ENCODE measurements at places on chromosomes 4 and X.

GRCh38 chr4:99117876-99118693 lies 26.0 kb downstream of the ADH4 start:
- DNase-seq: peak; percentile 7

DNA sequence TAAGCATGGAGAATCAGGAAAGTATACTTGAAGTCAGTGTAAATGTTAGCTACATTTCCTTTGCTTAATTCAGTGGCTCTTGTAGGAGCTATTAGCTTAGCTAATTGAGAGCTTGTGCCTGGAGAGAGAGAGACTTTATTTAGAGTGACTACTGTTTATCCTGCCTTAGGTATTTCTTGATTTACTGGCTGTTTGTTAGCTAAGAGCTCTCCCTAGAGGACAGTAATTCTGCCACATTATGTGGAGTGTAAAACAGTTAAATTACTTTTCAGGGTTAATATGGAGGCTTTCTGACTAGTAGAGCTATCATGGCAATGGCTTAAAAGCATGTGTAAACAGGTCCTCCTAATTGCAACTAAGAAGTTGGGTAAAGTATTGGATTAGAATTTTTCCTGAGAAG lies 306.5 kb upstream of the TECRL start:
- DNase-seq: no peak

DNA sequence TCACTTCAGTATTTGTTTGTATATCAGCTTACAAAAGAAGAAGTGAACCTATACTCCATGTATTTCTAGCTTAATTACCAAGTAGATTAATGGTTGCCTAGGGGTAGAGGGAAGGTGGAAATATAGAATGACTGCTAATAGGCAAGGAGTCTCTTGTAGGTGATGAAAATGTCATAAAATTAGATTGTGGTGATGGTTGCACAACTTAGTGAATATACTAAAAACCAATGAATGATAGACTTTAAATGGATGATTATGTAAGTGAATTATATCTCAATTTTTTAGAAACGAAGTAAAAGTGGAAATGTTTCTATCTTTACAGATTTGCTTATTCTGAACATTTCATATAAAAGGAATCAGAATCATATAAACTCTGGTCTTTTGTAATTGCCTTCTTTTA lies 165.5 kb downstream of the AWAT2 start:
- no peak for DNase-seq

DNA sequence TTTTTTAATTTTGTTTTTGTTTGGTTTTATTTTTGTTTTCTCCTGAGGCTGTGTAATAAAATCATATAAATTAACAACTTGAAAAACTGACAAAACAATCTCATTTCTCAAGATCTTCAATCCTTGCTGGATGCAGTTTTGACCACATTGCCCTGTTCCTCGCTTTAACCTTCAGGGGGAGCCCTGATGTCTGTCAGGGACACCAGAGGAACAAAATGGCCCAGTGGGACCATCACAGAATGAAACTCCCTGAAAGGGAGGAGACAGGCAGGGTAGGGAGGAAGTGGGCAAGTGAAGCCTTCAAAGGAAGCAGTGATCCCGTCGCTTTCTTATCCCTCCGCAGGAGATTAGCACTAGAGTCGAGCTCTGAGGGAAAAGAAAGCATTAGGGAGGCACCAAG lies 274.9 kb upstream of the LDB2 start:
- no peak for DNase-seq

DNA sequence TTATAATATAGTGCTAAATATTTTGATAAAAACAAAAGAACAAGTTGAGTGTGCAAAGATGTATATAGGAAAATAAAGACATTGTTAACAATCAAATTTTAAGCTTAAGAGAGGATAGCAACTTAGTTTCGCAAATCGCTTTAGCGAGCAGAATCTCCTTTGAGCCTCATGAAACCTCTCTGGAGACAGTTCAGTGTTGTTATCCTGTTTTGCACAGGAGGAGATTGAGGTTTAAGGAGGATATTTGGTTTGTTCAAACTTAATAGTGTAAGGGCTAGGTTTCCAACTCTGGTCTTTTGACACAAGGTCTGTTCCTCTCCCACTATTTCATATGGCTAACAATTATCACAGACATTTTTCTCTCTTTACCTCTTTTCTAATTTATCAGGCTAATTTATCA lies 1848.5 kb upstream of the TENM3 start:
- no peak for DNase-seq

- DNase-seq: no peak
These were observed 408.8 kb upstream of the F9 start for GRCh38 chrX:139121616-139122286.

DNA sequence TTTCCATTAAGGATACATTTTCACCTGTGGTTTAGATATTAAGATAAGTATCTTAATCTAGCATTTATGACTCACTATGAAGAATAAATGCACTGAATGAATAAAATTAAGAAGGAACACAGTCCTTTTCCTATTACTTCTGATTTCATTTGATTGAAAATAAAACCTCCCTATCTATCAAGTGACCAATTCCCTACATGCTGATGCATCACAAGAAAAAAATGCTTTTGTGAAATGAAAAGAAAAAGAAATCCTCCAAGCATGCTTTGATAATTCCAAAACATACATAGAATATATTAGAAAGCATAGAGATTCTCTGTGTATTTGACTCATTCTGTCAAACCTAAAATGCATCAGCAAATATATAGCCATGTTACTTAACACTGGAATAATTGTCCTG lies 37.1 kb downstream of the PCDH10 start:
- no peak for DNase-seq

DNA sequence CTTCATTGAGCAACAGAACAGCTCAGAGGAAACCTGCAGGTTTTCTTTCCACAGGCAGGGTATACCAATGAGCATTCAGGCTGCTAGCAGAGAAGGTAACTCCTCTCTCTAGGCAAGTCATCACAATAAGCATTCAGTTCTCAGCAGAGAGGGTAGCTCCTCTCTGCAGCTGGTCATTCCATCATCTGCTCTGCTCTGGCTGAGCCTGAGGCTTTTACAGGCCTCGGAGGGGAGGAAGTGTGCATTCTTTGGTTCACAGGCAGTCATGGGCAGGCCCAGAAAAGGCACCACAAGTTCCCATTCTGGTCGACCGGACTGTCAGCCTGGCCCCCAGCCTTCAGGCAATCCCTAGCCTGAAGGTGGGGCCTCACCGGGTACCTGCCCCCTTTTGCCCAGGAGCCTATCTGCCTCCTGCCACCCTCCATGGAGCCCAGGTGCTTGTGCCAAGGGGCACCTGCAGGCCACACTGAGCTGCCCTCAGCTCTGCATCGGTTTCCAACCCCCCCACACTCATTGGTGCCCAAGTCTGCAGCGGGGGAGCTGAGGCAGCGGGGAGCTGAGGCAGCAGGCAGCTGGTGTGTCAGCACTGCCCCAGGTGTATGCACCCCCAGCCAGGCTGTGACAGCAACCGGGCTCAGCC lies 83.1 kb downstream of the PRDM5 start:
- DNase-seq: no peak

- DNase-seq: no peak
These were observed 3.0 kb downstream of the KIAA0232 start for GRCh38 chr4:6785572-6785925.

- no peak for DNase-seq
These were observed 133.8 kb upstream of the LCORL start for GRCh38 chr4:18155067-18156041.

GRCh38 chrX:129654652-129655546 lies at the start of gene APLN:
Gene APLN (minus strand): TSS chrX:129654956. CDS start chrX:129654630, 326 bp downstream.
- no peak for DNase-seq

- no peak for DNase-seq
These were observed 164.6 kb upstream of the BCOR start for GRCh38 chrX:40262157-40263013.

DNA sequence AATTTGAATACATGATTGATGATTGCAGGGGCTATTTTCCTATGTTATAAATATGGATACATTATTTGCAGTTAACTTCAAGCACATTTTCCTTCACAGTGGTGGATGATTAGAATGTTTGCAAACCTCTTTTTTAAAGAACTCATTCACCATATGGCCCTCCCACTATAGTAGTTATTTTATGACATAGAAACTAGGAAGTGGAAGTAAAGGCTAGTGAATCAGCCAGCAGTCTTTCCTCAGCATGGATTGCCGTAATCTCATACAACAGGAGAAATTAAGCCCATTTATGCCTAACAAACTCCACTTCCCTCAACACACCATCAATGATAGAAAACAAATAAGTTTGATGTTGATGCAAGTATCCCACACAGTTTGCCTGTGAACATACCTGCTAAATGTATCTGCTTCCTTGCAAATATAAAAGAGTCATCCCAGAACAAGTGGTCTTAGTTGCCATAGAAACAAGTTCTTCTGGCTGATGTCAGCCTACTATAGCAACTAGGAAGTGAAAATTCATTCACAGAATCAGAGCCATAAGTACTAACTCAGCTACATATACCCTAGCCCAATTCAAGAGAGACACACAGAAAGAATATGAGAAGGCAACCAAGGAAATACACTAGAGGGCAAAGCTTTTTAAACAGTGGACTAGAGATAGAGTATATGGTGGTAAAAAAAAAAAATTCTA lies 100.9 kb upstream of the RADX start:
- no peak for DNase-seq

- no peak for DNase-seq
These were observed 143.1 kb downstream of the BTC start for GRCh38 chr4:74651198-74651597.

GRCh38 chrX:42664680-42665079 lies 113.3 kb downstream of the PPP1R2C start:
- no peak for DNase-seq

GRCh38 chr4:78056265-78057129 lies 626 bp upstream of the FRAS1 start:
- DNase-seq: peak; percentile 97

- no peak for DNase-seq
These were observed 432.5 kb upstream of the TENM3 start for GRCh38 chr4:181810711-181811110.

GRCh38 chr4:8534129-8534528 lies 46.1 kb upstream of the GPR78 start:
- no peak for DNase-seq

DNA sequence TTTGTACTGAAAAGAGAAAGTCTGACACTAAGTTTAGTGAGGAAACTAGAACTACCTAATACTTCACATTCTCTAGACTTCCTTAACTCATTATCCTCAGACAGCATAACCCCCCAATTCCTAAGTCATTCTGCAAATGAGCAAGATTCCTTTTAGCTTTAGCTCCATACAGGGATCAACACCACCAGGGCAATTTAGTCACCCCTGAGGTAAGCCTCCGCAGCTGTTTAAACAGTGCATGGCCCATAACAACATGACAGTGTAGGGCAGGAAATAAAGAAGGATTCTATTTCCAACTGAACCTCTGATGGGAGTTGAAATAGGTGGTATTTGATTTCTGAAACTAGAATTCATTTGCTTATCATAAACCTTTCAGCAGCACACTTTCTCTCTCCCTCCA lies 112.8 kb upstream of the DKK2 start:
- peak; percentile 6 for DNase-seq

DNA sequence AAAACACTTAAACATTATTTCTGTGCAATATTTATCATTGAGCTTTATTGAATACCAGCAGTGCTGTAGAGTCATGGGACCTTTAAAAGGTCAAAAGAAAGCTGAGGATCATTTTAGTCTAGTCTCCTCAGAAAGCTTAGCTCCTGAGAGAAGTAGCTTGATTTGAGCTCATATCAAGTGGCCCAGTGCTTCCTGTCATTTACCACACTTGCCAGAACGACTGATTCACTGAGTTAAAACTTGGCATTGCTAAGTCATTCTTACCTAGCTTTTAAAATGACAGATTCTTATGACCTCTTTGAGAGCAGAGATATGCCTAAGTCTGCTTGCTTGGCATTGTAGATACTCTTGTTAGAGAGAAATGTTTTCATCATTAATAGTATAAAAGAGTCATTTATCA lies 15.2 kb downstream of the SEPTIN11 start:
- DNase-seq: no peak

DNA sequence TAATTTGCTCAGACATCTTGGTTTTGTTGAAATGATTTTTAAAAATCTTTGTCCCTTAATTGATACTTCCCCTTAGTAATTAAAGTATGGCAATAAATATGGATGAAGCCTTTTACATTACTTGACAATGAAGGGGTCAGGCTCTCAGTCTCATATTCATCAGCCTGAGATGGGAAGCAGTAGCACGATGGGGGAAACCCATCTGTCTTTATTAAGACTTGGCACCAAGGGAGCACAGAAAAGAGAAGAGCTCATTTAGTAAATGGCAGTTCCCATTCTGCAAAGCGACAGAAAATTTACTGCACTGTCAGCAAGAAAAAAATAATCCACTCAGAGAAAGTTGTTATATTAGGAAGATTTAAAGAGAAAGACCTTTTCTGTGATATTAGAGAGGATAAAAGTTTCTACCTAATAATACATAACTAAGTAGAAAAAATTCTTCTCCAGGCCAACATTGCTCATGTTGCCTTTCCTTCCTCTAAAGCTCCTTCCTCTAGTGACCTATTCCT lies 7.9 kb upstream of the SERTM2 start:
- no peak for DNase-seq

DNA sequence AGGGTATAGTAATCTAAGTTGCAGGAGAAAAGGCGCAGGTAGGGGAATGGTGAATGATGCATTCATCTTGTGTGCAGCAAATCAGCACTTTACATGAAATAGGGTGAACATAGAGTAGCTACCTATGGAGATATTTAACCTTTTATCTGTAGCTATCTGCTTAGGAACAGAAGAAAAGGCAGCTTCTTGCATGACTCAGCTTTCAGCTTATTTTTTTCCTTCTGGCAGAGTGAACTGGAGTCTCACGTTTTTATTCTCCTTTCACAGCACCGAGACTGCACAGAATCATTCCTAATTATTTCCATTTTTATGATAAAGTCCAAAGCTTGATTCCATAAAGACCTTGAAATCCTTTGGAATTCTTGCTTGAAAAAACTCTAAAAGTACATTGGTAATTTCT lies 4.8 kb upstream of the SCOC start:
- no peak for DNase-seq

All from NCI-H510A treated with DMSO at 0.1 percent for 48 hours (cell line).